H1 (cell line): ENCODE measurements at places on chromosomes 5 and 9. TPM values are rescaled to one million over a fixed set of nuclear protein-coding genes. Genes with fewer than 3 reads are reported as not detected.

DNA sequence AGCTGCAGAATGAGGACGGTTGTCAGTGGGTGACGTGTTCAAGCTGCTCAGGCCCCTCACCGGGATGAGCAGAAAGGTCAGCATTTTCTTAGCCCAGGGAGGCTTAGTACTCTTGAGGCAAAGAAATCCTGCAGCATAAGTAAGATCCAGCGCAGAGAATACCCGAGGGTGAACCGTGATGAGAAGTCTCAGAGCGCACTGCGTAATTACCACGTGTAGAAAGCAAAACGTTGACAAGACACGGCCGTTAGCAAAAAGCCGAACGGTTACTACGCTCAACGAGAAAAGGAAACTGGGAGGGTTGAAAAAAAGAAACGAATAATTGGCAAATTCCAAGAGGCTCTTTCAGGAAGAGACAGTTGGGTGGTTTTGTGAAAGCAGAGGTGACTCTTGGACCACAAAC lies 104.0 kb downstream of the COL23A1 start:
- no peak for DNase-seq

DNA sequence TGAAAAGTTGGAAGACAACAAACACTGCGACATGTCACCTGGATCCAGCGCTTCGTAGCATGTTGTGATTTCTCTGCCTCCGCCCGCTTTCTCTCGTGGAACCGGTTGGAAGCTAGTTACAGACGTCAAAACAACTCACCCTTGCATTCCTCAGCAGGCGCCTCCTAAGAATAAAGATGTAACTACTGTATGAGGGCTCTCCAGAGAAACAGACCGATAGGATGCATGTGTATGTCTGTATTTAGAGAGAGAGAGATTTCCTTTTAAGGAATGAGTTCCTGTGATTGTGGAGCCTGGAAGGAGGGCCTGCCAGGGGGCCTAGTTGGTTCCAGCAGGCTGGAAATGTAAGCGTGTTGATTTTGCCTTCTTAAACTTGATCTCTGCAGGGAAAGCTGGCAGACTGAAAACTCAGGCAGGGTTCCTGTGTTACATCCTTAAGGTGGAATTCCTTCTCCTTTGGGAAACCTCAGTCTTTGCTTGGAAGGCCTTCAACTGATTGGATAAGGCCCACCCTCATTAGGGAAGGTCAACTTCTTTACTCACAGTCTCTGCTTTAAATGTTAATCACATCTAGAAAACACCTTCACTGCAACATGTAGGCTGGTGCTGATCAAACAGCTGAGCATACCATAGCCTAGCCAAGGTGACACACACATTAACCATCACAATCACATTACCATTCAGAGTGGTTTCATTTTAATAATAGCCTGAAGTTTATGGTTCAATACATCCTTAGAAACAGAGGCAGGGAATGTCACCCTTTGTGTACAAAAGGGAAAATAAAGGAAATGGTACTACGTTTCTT lies 163.8 kb downstream of the SYK start:
- no peak for DNase-seq

DNA sequence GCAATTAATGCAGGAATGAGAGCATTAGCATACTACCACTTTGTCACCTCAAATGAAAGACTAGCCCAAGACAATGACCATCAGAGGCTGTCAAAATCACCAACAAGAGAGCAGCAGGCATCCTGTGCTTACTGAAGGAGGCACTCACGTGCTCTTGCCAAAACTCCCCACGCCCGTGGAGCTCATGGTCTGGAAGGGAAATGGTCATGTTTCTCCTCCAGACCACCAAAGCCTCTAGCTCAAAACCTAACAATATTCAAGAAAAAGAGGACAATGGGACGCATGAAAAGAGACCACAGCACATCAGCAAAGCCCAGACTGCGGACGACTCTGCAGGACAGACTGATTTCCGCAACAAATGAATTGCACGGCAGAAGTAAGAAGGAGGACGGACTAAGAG lies 12.8 kb downstream of the AKNA start:
- DNase-seq, result no peak

DNA sequence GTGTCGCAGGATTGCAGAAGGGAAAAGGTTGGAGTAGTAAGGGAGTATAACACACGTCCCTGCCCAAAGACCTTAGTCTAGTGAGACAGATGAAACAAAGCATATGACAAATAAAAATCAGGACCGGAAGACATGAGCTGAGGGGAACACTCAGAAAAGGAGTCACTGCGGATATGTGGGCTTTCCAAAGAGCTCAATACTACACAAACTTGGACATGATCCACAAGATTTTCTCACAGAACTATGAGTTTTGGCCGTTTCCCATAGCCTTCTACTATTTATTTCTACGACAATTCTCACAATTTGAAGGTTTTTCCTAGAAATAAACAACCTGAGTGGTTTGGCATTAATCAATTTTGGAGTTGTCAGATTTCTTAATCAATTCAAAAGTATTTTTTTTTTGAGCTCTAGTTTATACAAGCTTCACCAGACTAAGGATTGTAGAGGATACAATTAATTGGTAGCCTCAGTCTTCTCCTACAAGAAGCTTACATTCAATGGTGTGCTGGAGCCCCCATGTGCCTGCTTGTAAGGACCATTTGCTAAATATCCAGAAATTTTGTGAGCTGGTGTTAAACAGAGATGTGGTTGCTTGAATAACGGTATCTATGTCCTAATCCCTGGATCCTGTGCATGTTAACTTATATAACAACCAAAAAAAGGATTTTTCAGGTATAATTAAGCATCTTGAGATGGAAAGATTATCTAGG lies 91.4 kb downstream of the ADAMTS12 start:
- no peak for DNase-seq

SOX30 gene
- not detected in 2 replicates for total RNA-seq
